ENCODE measurements at places on chromosomes 16 and 17.

DNA sequence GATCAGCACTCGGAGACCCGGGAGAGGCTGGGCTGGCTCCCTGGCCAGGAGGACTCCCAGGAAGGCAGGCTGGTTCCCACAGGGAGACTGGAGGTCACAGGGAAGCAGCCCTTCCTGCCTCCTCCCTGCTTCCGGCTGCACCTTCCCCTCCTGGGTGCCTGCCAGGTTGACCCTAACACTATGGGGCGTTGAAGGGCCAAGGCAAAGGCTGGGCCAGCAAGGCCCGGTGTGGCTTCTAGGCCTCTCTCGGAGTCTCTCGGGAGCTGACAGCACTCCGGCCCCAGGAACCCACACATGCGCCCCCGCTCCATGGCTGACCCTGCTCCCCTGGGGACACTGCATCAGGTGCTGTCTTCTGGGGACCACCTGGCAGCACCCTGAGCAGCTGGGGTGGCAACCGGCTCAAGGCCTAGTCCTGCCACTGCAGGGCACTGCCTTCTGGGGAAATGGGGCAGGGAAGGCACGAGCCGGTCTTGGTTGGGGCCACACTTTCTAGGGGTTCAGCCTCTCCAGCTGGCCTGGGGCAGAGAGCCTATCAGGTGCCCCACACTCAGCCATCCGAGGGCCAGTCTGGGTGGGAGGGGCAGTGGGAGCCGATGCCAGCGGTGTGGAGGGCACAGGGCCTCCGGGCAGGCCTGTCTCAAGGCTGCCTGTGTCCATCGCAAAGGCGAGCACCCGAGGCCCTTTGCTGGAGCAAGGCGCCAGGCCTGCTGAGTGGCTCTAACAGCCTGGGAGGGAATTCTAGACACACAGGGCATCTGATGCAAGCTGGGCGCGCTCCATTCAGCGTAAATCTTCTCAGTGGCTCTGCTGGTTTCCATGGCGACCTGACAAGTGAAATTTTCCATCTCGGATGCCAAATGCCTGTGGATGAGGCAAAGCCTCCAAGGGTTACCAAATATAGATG lies 5.6 kb upstream of the MTSS2 start:
- no peak for DNase-seq

DNA sequence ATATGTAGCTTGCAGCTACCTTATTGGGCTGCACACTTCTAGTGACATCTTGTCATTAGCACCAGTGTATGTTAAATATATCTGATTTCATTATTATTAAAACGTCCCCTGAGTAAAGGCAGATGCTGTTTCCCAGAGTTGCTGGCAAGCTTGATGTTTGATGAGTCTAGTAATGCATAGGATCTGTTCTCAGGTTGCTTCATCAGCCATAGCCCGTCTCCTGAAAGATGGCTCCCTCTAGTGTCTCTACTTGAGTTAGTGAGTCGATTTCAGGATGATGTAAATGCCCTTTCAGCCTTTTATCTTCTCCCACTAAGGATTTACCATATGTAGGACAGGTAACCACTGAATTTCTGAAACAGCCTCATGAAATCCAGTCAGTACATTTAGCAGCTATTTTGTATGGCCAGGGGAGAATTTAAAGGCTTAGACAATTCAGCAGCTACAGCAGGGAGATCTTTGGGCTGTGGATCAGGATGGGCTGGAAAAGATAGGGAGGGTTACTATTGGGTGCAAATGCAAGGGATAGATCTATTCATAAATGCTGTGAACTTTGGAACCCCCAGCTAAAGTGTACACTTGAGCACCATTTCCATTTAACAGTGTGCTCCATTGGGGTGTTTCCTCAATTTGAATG lies 376.3 kb downstream of the CNTNAP4 start:
- DNase-seq = no peak

DNA sequence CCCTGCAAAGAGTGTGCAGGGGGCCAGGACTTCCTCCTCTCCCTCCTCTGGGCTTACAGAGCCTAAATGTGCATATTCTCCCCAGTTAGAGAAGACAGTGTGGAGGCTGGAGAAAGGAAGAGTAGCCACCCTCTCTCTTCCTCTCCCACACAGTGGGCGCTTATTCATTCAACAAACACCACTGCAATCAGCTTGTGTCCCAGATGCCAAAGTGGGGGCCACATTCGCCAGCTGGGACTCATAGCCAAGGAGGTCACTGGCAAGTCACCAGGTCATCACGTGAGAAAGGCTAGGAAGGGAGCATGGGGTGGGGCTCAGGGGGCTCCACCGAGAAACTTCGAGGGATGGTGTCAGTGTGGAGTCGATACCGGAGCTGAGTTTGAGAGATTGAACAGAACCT lies 45.0 kb upstream of the ZNF423 start:
- no peak for DNase-seq

- DNase-seq = no peak
Measured at GRCh38 chr17:48483471-48484131, 47.2 kb downstream of the HOXB1 start.

DNA sequence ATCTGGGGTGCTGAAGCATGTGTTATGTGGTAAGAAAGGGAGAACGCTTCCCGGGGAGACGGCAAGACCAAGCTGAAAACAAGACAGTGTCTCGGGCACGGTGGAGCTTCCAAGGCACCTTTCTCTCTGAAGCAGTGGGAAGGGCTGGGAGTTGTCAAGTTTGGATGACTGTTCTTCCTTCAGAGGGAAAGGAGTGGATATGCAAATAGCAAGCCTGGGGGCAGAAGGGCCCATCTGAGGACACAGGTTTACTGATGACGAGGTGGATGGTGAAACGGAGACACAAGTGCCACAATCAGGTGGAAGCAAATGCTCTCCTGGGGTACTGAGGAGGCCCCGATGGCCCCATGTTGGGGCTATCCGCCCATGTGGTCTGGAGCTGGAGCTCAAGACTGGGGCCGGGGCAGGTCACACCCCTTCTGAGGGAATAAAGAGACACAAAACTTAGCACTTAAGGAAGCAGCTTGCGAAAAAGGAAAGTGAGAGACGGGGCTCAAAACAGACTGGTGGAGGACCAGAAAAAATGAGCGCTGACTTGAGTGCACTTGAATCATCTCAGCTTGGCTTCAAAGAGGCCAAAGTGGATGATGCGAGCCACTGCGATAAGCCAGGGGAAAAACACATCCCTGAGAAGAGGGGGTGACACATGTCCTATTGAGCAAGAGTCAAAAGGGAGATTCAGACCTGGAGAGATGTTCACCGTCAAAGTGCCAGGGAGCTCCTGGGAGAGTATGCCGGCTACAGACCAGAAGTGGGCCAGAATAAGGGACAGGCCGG lies 34.8 kb upstream of the MTSS2 start:
- no peak for DNase-seq

GRCh38 chr16:75088216-75088615 lies 28.4 kb downstream of the LDHD start:
- DNase-seq = no peak

- no peak for DNase-seq
Measured at GRCh38 chr16:695355-696089, 5.3 kb upstream of the WDR24 start.

GRCh38 chr17:48873209-48873608 lies 19.4 kb upstream of the ATP5MC1 start:
- DNase-seq = no peak

GRCh38 chr17:59028328-59028727 lies 78.4 kb downstream of the TRIM37 start:
- DNase-seq = no peak

DNA sequence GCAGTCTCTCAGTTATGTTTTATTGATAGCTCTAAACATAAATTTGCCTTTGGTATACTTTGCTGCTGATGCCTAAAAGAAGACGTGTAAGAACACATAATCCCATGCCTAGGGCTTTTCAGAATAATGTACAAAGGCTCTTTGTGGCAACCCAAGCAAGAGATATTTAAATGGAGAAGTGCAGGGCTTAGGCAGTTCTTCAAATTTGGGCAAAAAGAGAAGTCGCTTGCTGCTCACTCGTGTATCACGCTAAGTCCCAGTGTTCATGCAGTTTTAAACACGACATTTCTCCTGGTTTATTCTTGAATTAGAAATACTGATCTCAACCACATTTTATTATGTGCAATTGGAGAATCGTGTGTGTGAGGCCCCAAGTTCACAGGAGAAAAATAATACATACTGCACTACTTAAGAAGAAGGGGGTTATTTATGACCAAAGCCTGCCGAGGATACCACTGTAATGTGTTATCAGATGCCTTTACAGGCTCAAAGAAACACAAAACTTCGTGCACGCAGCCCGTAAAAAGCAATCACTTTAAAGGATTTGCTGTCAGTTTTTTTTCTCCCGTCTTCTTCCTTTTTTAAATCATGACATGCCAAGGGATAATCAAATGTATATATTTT lies 22.5 kb upstream of the IRX6 start:
- DNase-seq = no peak

GRCh38 chr17:76674600-76674999 lies 31.0 kb upstream of the ST6GALNAC1 start:
- no peak for DNase-seq

DNA sequence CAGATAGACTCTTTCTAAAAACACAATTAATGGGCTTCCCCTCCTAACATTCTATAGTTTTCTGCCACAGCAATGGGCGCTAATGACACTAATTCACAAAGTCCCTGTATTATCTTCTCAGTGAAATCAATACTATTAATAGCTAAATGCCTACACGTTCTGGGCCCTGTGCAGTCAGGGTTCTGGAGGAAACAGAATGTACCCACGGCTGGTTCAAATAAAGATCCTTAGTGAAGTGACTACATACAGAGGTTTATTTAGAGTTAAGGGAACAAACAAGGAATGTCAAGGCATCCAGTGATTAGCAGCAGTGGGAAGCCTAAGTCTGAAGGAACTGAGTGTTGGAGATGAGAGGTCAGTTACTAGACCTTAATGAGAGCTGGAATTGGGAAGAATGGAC lies 43.5 kb upstream of the MTMR4 start:
- no peak for DNase-seq

DNA sequence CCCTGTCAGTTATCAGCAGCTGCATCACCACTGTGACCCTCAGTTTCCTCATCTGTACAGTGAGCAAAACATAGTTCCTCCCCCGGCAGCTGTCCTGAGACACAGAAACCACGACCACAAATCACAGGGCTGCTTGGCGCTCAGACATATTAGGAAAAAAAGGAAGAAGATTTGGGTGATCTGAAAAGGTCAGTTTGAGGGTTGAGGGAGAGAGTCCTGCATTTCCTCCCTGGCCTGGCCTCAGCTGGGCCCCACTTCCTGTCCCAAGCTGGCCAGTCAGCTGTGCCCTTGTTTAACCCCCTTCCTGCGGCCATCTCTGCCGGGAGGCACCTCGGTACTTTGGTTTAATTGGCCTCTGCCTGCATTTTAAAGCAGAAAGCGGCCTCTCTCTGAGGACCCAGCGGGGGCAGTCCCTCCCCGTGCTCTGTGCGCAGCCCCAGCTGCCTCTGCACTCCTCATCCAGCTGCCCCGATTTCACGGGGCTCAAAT lies 24.0 kb upstream of the CIBAR2 start:
- DNase-seq = no peak

- no peak for DNase-seq
Measured at GRCh38 chr16:21192991-21193390, 18.4 kb downstream of the ZP2 start.

DNA sequence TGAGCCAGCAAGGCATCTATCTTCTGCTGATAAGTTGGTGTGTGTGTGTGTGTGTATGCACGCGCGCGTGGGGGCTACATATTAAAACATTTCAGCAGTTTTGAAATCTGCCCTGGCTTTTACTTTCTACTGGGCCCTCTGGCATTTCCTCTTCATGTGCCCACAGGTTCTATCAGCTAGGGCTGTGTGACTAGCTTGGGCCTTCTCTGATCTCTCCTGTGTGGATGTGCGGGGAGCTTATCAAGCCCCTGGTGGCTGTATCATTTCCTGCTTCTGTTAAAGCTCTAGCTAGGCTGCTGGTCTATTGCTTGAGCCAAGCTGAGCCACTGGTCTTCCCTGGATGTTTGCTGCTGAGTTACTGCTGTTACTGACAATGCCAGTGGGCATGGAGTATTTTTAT lies 132.5 kb downstream of the AATF start:
- no peak for DNase-seq

DNA sequence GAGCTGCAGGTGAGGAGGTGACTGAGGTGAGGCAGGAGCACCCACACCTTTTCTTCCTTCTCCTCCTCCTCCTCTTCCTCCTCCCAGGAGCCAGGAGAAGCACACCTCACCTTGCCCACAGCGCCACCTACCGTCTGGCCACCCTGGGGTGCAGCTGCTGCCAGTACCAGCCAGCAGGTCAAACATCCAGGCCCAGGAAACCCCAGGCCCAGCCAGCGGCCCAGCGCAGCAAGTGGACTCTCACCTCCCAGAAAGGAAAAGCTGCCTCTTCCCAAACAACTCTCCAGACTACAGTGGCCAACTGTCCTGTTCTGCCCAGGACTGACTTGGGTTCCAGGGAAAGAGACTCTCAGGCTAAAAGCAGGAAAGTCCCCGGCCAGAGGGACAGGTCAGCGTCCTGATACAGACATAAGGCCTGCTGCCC lies 22.7 kb downstream of the PEMT start:
- DNase-seq = no peak

DNA sequence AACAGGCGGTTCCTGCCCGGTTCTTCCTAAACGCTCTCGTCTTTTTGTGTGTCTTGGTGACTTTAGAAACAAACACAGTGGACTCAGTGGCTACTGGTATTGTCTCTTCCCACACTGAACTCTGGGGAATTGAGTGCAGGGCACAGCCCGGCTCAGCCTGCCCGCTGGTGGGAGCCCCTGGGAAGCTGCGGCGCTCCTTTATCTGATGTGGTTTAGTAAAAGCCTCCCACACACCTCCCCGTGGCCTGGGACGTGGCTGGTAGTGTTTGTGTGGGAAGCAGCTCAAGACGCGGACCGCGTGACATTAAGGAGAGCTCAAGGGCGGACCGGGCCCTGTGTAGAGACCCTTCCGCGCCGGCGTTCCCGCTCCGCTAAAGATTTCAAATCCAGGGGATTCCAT lies 55.4 kb upstream of the PVALEF start:
- no peak for DNase-seq

- DNase-seq = no peak
Measured at GRCh38 chr17:73320601-73321264, 8.9 kb upstream of the CDC42EP4 start.

DNA sequence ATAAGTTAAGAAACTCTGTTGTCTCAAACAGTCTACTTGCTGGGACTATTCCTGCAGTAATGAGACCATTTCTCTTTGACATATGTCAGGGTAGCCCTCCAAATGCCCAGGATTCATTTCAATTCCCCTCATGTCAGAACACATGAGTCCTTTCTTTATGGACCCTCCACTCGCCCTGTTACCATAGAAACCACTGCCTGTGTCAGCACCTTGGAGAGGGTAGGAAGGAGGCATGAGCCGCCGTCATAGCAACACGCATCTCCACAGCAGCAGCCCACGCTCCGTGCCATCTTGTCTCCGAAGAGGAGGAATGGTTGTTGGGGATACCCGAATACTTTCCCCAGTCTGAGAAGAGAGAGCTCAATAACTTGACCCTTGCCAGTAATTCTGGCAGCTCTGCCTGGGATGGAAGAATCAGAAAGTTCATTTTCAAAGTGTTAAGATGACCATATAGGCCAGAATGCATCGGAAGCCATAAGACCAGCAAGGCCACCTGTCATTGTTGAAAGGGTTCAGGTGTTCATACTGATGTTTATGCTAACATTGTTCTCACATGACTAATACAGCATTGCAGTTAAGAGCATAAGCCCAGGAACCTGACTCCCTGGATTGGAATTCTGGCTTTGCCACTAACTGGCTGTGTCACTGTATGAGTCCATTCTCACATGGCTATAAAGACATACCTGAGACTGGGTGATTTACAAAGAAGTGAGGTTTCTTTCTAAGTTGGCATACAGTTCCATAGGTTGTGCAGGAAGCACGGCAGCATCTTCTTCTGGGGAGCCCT lies 141.3 kb downstream of the ABCC12 start:
- DNase-seq = no peak

GRCh38 chr17:79739148-79740062 lies 8.7 kb downstream of the ENPP7 start:
- no peak for DNase-seq

Measured in esophagus squamous epithelium (tissue), 5 donors.